WTC11 (cell line): ENCODE measurements at places on chromosomes 13 and 19. TPM values are rescaled to one million over a fixed set of nuclear protein-coding genes. Genes with fewer than 3 reads are reported as not detected.

Gene KBTBD6
- total RNA-seq = 9.2 to 10.3 TPM (median 10.2 TPM) in 3 replicates

GRCh38 chr19:7500811-7501450 lies 12.1 kb upstream of the PEX11G start:
- H3K36me3 ChIP-seq = no peaks in the 10 kb centered on the region
- peaks cover 83% of the 10 kb centered on the region for H3K27me3 ChIP-seq
- H3K4me3 ChIP-seq = peak overlapping the region; percentile 62
- peaks cover 7% of the 10 kb centered on the region for H3K4me1 ChIP-seq

DNA sequence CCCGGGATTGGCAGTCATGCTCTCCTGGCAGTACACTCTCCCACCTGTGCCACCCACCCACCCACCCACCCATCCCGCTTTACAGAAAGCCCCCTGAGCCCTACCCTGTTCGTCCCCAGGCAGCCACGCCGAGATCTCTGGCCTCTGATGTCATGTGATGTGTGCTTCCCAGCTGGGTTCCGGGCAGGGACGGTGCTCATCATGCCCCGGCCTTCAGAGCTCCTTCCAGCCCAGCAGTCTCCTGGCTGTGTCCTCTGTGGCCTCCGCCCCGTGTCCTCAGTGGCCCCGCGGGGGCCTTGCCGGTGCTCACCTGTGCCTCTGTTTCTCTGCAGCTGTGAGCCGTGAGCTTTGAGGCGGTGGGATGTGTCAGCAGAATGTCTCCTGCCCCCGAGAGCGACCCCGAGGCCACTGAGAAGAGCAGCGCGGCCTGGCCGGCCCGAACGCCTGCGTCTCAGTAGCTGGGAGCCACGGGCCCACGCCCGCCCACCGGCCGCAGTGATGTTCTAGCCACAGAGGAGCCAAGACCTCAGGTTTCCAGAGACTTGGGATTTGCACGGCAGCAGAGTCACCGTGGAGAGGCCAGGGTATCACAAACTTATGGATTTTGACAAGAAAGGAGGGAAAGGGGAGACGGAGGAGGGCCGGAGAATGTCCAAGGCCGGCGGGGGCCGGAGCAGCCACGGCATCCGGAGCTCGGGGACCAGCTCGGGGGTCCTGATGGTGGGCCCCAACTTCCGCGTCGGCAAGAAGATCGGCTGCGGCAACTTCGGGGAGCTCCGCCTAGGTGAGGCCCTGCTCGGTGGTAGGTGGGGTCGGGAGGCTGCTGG lies 28.4 kb downstream of the CSNK1G2 start:
- 0 out of 2 replicates have a peak overlapping the region, but pooled peaks have one; percentile 49 for H3K27ac ChIP-seq
- no peaks in the 10 kb centered on the region for H3K4me1 ChIP-seq
- H3K27me3 ChIP-seq = no peaks in the 10 kb centered on the region
- H3K4me3 ChIP-seq = no peak overlapping the region
- no peak for DNase-seq
- H3K36me3 ChIP-seq = peaks cover 2% of the 10 kb centered on the region

GRCh38 chr19:4014541-4015491 lies 7.3 kb downstream of the PIAS4 start:
- 0 out of 2 replicates have a peak, but pooled peaks cover 3% of the 10 kb centered on the region for H3K4me1 ChIP-seq
- no peak overlapping the region for H3K4me3 ChIP-seq
- peak; percentile 77 for DNase-seq
- peaks cover 6% of the 10 kb centered on the region for H3K36me3 ChIP-seq

GRCh38 chr13:42645717-42646116 lies 71.8 kb downstream of the TNFSF11 start:
- 0 out of 2 replicates have a peak, but pooled peaks cover 6% of the 10 kb centered on the region for H3K4me1 ChIP-seq
- DNase-seq = no peak
- H3K4me3 ChIP-seq = no peak overlapping the region

- no peaks in the 10 kb centered on the region for H3K36me3 ChIP-seq
- H3K4me3 ChIP-seq = peak overlapping the region; percentile 59
- H3K27ac ChIP-seq = no peak overlapping the region
- DNase-seq = peak; percentile 85
- H3K27me3 ChIP-seq = peaks cover 65% of the 10 kb centered on the region
Observed at GRCh38 chr19:7858109-7858770, 15.9 kb downstream of the PRR36 start.

Gene IGFL1
- total RNA-seq = not detected in 3 replicates

- no peak for DNase-seq
- peaks cover 5% of the 10 kb centered on the region; the same call in 1 of the 2 replicates for H3K4me1 ChIP-seq
- H3K4me3 ChIP-seq = no peak overlapping the region
- H3K27me3 ChIP-seq = no peaks in the 10 kb centered on the region
- H3K36me3 ChIP-seq = peaks cover 3% of the 10 kb centered on the region; the same call in 1 of the 2 replicates
Observed at GRCh38 chr13:113449693-113450347, 3.5 kb downstream of the ADPRHL1 start.

GRCh38 chr13:96762876-96763275 lies 231.4 kb downstream of the OXGR1 start:
- H3K27me3 ChIP-seq = no peaks in the 10 kb centered on the region
- H3K4me3 ChIP-seq = no peak overlapping the region
- no peaks in the 10 kb centered on the region for H3K36me3 ChIP-seq
- peaks cover 15% of the 10 kb centered on the region for H3K4me1 ChIP-seq

DNA sequence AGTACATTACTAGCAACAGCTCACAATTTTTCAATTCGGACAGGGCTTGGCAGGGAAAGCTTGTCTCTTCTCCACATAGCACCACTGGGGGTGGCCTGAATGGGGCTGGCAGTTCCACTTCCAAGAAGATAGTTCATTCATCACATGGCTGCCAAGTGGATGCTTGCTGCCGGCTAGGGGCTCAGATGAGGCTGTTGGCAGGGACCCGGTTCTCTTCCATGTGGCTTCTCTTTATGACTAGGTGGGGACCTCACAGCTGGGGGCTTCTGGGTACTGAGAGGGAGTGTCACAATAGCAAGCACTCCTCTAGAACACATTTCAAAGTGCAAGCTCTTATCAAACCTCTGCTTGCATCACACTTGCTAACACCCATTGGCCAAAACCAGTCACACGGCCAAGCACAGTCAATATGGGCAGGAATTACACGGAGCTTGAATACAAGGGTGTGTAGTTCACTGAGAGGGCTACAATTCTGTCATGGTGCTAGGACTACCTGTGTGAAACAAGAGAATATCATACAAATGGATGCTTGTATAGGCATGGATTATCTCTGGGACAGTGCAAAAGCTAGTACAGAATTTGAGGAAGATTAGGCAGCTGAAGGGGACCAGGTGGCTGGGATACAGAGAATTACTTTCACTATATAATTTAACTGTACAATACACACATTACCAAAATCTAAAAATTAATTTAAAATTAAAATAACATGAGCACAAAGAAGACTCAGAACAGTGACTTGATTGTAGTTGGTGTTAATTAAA lies 32.3 kb downstream of the ATP7B start:
- H3K27ac ChIP-seq = no peak overlapping the region
- no peaks in the 10 kb centered on the region for H3K27me3 ChIP-seq
- no peak overlapping the region for H3K4me3 ChIP-seq
- H3K36me3 ChIP-seq = peaks cover under 1% of the 10 kb centered on the region; the same call in 1 of the 2 replicates
- peaks cover 12% of the 10 kb centered on the region for H3K4me1 ChIP-seq

Gene ZNF714
- 50.0 to 60.4 TPM (median 50.8 TPM) in 3 replicates for total RNA-seq

DNA sequence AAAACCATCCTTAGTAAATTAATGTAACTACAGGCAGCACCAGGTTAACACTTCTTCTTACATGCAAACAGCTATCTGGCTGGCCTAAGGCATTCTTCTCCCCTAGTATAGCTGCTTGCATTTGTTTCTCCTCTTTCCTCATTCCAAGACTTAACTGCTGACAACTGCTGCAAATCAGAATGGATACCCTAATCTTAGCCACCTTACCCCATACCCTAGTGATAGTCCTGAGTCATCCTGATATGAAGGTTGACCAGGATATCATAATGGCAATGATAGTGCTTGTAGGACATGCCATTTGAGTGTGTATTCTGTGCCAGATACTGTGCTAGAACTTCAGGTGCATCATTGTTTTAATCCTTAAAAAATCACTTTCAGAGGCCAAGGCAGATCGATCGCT lies 138.2 kb upstream of the MAB21L1 start:
- peaks cover 6% of the 10 kb centered on the region; the same call in 1 of the 2 replicates for H3K4me1 ChIP-seq
- DNase-seq = no peak
- H3K36me3 ChIP-seq = no peaks in the 10 kb centered on the region

DNA sequence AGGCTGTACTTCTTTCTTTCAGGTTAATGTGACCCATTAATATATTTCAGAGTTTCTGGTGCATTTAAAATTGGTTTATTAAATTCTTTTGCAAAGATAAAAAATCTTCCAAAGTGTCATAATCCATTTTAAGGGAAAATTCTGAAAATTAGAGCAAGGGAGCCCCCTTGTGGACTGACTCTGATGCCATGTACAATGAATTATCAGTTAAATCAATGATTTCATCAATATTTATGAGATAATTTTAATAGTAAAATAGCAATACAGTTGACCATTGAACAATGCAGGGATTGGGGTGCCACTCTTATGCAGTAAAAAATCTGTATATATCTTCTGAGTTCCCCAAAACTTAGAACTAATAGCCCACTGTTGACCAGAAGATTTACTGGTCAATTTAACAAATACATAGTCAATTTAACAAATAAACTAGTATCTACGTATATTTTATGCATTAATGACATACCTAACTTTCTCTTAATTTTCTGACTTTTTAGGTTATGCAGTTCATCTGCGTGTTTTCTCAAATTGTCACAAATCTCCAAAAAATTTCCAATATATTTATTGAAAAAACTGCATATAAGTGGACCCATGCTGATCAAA lies 479.1 kb upstream of the MIR17HG start:
- no peak overlapping the region for H3K27ac ChIP-seq
- DNase-seq = no peak
- no peak overlapping the region for H3K4me3 ChIP-seq
- H3K36me3 ChIP-seq = no peaks in the 10 kb centered on the region

- H3K36me3 ChIP-seq = no peaks in the 10 kb centered on the region
- peaks cover 52% of the 10 kb centered on the region for H3K27me3 ChIP-seq
- H3K4me1 ChIP-seq = 0 out of 2 replicates have a peak, but pooled peaks cover 2% of the 10 kb centered on the region
- DNase-seq = no peak
- H3K27ac ChIP-seq = no peak overlapping the region
- H3K4me3 ChIP-seq = no peak overlapping the region
Observed at GRCh38 chr19:39270036-39270871, 2.1 kb downstream of the IFNL2 start.

Gene ZNF780A
- total RNA-seq = 14.5 to 20.5 TPM (median 15.9 TPM) in 3 replicates

Gene OR7D2
- not detected in 3 replicates for total RNA-seq

Gene RAB20
- 14.3 to 19.0 TPM (median 18.6 TPM) in 3 replicates for total RNA-seq

DNA sequence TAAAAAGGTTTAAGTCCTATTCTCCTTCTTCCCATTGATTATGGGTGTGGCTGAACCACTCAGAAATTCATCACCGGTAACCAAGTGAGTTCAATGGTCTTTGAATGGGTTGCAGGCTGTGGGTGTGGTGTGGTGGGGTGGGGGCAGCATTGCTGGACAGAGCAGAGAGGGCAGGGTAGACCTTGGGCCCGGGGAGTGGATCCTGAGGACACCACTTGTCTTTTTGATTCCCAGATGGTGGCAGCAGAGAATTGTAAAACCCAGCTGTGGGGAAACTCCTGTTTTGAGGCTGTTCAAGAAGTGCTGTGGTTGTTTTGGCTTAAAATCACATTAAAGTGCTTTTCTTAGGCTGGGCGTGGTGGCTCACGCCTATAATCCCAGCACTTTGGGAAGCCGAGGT lies 45.8 kb upstream of the RGCC start:
- H3K27ac ChIP-seq = no peak overlapping the region
- H3K27me3 ChIP-seq = no peaks in the 10 kb centered on the region

Gene LHB
- total RNA-seq = 1.3 TPM in 1 of 3 replicates, not detected in the others

DNA sequence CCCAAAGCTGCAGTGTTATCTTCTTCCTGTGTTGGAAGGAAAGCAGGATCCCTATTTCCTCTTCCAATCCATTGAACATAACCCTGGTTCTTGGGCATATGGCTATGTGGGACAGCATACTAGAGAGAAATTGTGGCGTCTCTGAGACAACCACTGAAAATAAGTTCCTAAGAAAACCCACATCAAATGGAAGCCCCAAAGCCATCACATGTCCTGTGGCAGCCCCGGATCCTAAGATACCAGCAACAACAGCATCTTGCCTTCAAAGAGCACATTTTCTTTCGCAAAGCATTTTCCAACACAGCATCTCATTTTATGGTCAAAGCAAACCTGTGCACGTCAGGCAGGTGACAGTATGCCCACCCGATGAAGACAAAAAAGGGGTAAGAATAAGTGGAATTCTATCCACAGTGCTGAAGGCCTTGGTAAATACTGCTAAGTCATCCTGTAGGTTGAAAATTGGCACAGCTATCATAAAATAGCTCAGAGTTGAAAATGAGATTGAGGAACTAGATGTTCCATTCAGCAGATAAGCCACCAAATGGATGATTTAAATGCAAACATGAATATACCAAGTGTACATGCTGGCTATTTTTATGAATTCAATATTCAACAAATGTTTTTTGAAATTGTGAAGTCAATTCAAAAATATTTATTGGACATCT lies 232.2 kb downstream of the DLEU7 start:
- H3K27me3 ChIP-seq = no peaks in the 10 kb centered on the region
- no peaks in the 10 kb centered on the region for H3K36me3 ChIP-seq
- H3K4me3 ChIP-seq = no peak overlapping the region
- peaks cover 5% of the 10 kb centered on the region for H3K4me1 ChIP-seq
- H3K27ac ChIP-seq = no peak overlapping the region

Gene CLDND2
- 1.7 to 2.1 TPM (median 1.9 TPM) in 3 replicates for total RNA-seq

DNA sequence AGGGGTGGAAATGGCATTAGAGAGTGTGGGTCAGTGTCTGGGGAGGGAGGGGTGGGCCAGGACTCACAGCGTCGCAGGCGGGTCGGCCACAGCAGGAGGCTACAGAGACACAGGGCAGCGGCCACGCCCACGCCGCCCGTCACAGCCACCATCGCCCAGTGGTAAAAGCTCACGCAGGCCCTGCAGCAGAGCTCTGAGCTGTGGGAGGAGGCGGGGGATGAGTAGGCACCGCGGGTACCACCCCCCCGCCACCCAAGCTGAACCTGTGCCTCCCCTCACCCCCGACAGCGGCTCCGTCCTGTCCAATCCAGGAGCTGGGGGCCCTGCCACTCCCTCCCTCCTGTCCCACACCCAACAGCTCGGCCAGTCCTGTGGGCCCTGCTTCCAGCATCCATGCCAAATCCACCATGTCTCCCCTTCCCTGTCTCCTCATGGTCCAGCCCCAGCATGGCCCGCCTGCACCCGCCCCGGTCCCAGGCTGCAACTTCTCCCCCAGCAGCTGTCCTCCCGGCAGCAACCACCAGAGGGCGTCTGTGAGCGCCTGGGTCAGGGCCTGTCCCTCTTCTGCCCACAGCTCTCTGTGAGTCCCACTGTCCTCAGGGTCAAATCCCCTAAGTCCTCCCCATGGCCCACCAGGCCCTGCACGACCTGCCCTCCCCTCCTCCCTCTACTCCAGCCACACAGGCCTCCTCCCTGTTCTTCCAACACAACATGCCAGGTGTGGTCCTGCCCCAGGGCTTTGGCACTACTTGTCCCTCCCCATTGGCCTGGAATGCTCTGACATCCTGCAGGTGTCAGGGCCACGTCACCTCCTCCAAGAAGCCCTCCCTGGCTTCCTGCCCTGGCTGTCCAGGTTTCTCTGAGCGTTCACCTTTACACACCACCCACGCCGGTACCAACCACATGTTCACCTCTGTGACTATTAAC lies 6.0 kb downstream of the TEKTIP1 start:
- H3K36me3 ChIP-seq = no peaks in the 10 kb centered on the region
- no peaks in the 10 kb centered on the region for H3K4me1 ChIP-seq
- H3K4me3 ChIP-seq = no peak overlapping the region
- no peak overlapping the region for H3K27ac ChIP-seq

GRCh38 chr19:39074205-39074692 lies 9.9 kb upstream of the ACP7 start:
- DNase-seq = no peak
- no peak overlapping the region for H3K4me3 ChIP-seq
- H3K27me3 ChIP-seq = peaks cover 3% of the 10 kb centered on the region
- no peaks in the 10 kb centered on the region for H3K36me3 ChIP-seq
- no peaks in the 10 kb centered on the region for H3K4me1 ChIP-seq

Gene PDE4C
- total RNA-seq = 3.0 to 5.7 TPM (median 3.8 TPM) in 3 replicates
